Activated CD4-positive, alpha-beta T cell treated with anti-CD3 and anti-CD28 coated beads, Interleukin-2, amount 50 U/mL, for 4 hours (primary cell): ENCODE measurements at places on chromosomes 7 and 10.

- DNase-seq, result no peak
Observed at GRCh38 chr10:124340033-124340760, 78.5 kb downstream of the OAT start.

GRCh38 chr10:36608866-36609265 lies 516.5 kb upstream of the ANKRD30A start:
- no peak for DNase-seq

DNA sequence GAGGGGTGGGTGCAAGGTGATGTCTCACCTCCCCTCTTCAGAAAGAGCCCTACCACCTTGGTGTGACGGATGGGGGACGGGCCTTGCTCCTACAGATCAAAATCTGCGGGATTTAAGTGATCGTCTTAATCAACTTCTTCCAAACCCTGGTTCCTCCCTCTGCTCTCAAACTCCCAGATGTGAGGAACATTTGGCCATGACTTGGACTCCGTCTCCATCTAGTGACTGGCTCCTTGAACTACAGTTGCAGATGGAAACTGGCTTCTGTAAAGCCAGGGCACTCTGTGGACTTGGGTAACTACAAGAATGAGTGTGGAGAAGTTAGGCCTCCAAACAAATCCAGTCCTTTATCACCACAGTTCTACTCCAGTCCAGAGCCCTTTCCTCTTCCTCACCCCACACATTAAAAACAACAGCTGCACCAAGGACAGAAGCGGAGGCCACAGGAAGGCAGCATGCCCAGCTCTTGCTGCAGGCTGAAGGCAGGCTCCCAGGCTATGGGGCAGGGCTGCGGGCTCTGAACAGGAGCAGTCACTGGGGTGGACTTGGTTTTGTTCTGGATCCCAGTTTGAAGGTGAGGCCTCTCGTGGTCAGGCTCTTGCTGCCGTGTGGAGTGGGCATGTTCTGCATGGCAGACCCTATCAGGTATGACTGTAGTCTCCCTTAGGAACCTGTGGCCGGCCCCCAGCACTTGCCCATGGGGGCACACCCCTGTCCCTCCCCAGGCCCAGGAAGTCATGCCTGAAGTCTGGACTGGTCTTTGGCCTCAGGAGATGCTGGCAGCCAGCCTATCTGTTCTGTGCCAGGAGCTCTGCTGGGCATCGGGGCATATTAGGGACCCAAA lies 79.4 kb downstream of the VWC2 start:
- no peak for DNase-seq

DNA sequence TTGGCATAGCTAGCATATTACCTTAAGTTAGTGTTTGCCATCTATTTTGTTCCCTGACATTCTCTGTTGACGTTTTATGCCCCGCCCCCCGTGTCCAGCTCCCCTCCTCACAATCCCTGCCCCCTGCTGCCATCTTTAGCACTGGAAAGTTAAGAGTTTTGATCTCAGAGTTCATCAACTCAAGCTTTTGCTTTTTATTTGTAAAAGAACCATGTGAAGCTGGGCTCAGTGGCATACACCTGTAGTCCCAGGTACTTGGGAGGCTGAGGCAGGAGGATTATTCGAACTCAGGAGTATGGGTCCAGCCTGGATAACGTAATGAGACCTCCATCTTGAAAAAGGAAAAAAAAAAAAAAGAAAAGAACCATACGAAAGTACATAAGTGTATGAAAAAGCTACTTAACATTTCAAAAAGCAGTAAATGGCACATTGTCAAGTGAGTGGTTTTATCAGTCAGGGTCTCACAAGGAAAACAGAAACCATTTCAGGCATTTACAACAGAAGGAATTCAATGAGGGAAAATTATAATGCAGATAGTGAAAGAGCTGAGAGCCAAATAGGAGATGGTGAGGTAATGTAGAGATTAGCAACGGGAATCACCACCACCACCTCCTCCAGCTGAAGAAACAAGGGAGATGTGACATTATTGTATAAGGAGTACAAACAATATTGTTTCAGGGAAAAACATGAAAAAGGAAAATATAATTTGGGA lies 64.9 kb downstream of the MCU start:
- DNase-seq, result no peak

DNA sequence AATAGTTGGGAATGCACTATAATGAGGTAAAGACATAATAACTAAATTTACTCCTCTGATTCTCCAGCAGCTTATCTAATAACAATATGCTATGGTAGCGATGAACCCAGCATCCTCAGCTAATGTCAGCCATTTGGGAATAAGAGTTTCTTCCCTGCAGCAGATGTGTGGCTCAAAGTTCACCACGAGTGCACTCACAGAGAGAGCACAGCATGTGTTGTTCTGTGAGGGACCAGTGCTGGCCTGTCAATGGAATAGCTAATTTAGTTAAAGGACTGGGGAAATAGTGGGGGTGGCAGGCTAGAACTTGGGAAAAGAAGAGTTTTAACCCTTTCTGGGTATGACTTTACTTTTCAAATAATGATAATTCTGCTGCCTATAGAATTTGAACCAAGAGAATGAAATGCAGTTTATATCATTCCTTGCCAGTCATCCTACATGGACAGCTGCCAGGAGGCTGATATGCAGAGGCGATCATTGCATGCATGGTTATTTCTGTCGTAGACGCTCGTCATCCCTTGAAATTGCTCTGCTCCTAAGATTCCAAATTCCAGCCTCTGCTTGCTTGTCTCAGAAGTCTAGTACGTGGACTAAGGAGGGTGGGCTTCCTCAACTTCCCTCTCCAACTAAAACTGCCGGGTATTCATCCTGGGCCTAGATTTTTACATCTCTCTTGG lies 355.6 kb downstream of the RNLS start:
- no peak for DNase-seq

GRCh38 chr10:130453721-130454542 lies 317.7 kb downstream of the GLRX3 start:
- no peak for DNase-seq

- no peak for DNase-seq
Observed at GRCh38 chr7:35823440-35823839, 22.6 kb downstream of the SEPTIN7 start.

DNA sequence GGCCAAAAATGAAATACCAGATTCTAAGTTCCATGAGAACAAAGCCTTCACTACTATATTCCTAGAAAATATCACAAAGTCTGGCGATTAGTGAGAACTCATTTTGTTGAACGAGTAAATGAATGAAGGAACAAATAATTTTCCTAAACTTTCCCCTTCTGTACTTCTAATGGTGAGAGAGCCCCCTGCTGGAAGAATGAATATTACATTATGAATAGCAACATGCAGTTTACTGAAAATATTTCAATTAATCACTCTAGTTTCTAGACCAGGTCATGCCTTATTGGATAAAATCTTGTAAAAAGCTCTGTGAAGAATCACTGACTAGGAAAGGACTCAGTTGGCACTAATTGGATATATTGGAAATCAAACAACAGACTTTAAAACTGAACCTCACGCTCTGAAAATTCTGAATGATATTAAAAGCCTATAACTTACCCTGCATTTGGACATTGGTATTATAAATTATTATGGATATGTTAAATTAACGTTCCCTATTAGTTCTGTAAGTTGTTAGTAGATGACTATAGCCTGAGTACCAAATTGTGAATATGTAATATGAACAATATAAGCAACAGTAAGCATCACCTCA lies 32.4 kb upstream of the MTPN start:
- no peak for DNase-seq

DNA sequence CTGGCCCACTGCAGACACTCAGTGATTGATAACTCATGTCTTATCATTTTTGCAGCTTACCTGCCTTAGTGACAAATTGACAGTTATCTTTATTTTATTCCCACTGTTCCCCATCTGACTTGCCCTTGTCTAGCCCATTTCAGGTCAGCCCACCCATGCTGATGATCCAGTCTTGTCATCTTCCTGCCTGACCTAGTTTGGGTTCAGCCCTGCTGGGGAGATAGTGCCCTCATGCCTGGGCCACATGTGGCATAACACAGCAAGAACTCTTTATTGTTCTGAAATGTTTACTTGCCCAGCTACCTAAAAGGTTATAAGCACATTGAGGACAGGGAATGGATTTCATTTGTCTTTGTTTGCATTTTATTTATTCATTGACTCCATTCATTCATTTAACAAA lies 75.6 kb downstream of the ENTPD1 start:
- DNase-seq, result no peak

- no peak for DNase-seq
Observed at GRCh38 chr10:91242940-91243339, 22.5 kb downstream of the PCGF5 start.

DNA sequence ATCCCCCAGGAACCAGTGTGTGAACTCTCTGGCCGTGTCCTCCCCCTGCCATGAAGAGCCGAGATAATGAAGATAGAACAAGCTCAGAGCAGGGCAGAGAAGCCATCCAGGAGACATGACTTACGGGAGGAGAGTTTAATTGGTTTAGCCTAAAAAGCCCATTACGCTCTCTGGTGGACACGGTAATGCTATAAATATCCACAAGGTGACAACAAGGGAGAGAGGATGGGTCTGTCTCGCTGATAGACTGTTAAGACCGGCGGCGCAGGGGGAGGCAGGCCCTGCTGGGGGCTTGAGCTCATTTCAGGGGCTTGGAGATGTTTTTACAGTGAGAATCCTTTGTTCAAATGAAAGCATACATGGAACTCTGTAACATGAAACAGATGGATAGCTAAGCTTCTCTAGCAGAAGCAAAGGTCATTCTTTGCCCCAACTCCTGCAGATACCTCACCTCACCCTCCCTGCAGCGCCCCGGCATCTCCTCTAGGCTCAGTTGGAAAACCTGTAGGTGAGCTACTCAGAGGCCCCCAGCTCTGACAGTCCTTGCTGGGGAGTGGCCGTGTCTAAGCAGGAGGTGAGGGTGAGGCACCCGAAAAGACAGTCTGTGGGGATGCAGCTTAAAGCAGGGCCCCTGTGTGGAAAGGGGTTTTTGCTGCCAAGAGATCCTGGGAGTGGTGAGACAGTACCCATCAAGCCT lies 40.8 kb upstream of the LOXL4 start:
- DNase-seq, result no peak

DNA sequence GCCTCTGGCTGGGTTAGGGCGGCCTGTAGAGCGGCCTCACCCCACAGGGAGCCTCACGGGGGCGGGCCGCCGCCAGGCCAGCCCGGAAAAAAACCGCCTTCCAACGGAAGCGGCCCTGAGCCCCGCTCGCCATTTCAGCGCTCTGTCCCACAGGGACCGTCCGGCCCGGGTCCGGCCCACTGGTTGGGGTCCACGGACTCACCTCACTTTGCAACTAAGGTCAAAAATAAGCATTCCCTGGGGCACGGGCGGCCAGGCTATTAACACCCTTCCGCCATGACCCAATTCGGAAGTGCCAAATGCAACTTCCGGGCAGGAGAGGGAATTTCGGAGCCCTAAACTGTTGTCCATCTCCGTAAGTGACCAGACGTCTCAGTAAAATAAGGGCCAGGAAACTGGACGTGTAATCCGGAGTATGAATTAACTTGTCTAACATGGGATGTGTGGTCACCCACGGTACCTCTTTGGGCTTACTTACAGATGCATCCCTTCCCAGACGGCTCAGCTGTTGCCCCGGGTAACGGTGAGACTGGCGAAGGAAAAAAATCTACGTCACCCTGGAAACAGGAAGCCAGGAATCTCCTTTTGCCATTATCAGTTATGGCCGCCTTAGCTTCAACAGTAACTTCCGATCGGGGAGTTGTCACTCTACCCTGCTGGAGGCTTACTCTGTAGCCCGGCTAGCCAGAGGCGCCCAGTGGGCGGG lies at the start of gene BBIP1:
Gene BBIP1, minus strand, starts transcription at position 538 of the 706 bp plus-strand sequence. CDS start 1,023 bp downstream, outside the sequence.
- DNase-seq, result no peak

DNA sequence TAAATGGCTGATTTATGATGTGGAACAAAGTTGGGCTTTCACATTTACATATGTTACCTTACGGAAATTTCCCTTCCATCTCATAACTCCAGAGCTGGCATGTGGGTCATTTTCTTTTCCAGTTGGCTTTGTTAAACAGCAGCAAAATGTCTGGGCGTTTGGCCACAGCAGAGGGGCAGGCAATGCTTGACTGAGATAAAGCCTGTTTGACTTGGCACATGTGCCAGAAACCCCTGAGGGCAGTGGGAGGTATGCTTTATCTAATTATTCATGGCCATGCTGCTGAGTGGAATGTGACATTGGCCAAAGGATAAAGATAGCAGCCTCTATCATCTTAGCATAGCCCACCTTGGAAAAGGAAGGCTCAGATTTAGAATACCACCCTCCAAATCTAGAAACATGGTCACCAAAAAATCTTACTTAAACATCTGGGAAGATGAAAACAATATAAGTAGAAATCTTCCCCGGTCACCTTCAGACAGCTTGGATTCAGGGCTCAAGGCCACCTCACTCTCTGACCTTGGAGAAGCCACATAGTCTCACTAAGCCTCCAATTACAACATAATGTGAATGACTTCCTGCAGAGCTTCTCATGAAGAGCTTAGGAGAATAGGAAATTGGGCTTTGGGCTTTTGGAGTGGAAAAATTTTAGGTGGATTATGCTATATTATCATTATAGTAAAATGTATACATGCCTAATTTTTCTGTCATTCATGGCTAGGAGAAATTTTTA lies 101.5 kb downstream of the GRM3 start:
- DNase-seq, result no peak

- no peak for DNase-seq
Observed at GRCh38 chr10:51112013-51112412, 37.7 kb downstream of the PRKG1 start.

- DNase-seq, result no peak
Observed at GRCh38 chr10:33631991-33632390, 297.5 kb upstream of the NRP1 start.

GRCh38 chr10:117386805-117387204 lies 11.6 kb upstream of the PDZD8 start:
- no peak for DNase-seq

DNA sequence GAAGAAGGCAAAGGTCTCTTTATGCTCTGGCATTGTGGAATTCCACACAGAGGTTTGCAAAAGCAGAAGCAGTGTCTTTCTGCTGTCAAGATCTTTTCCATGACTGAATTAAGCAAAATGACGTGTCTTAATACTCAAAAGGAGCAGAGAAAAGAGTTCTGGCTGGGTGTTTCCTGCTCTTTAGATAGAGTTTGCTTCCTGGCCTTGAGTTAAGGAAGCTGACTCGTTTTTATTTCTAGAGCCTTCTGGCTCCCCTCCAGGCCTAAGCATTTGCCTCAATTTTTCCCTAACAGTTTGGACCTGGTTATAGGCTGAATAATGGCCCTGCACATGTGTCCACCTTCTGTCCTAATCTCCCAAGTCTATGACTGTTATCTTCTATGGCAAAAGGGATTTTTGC lies 21.6 kb downstream of the TAS2R41 start:
- DNase-seq, result no peak

DNA sequence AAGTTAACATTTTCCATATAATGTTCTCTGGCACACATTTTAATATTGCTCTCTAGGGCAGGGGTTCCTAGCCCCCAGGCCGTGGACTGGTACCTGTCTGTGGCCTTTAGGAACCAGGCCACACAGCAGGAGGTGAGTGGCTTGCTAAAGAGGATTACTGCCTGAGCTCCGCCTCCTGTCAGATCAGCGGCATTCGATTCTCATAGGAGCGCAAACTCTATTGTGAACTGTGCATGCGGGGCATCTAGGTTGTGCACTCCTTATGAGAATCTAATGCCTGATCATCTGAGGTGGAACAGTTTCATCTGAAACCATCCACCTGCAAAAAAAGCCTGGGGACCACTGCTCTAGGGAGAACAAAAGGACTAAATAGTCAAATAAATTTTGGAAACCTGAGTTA lies 65.7 kb downstream of the EXOC6 start:
- no peak for DNase-seq
